Activated naive CD4-positive, alpha-beta T cell treated with anti-CD3 and anti-CD28 coated beads for 36 hours (primary cell): ENCODE measurements at places on chromosomes 2 and 18. TPM values are rescaled to one million over a fixed set of nuclear protein-coding genes. Genes with fewer than 3 reads are reported as not detected.
A peak's percentile ranks its signal among the peaks of the same experiment; 100 is the strongest.

Gene FAM228B
- 3.6 TPM for total RNA-seq

- H3K36me3 ChIP-seq: peaks cover 7% of the 10 kb centered on the region
- peak; percentile 65 for DNase-seq
- peak overlapping the region; percentile 81 for H3K27ac ChIP-seq
- H3K4me1 ChIP-seq: peaks cover 23% of the 10 kb centered on the region
- no peak overlapping the region for H3K4me3 ChIP-seq
- H3K27me3 ChIP-seq: no peaks in the 10 kb centered on the region
Measured at GRCh38 chr18:32049393-32050171, 31.0 kb downstream of the RNF125 start.

DNA sequence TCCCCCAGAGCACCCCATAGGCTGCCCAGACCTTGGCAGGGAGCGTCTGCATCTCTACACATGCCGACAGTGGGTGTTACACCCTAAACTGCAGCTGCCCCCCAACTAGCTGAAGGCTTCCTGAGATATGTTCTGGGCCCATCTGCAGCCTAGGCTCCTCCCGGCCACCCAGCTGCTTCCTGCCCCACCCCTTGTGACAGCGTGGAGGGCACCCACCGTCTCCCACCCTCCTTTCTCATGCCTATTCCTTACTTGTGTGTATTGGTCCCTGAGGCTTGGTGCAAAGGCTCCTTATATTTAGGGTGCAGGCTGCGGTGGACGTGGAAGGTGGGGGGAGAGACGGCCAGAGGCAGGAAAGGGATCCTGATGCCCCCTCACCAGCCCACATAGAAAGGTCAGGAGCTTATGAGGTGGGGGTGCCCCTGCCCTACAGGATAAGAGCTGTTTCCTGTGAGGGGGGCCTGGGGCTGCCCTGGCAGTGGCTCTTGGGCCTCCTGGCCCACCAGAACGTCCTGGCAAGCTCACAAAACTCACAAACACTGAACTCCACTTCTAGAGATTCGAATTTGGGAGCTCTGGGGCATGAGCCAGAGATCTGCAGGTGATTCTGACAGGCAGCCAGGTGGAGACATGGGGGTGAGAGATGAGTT is 7.3 kb upstream of the PROM2 start:
- H3K4me3 ChIP-seq: no peak overlapping the region
- H3K27ac ChIP-seq: no peak overlapping the region
- no peaks in the 10 kb centered on the region for H3K27me3 ChIP-seq
- no peak for DNase-seq
- no peaks in the 10 kb centered on the region for H3K4me1 ChIP-seq
- H3K36me3 ChIP-seq: no peaks in the 10 kb centered on the region

Gene CD226
- total RNA-seq: 19.9 TPM

- H3K27ac ChIP-seq: peak overlapping the region; percentile 85
- no peaks in the 10 kb centered on the region for H3K27me3 ChIP-seq
- no peak overlapping the region for H3K4me3 ChIP-seq
- H3K36me3 ChIP-seq: peaks cover 15% of the 10 kb centered on the region
- H3K4me1 ChIP-seq: peaks cover 93% of the 10 kb centered on the region
- no peak for DNase-seq
Measured at GRCh38 chr2:68762665-68763064, 28.1 kb downstream of the ARHGAP25 start.

DNA sequence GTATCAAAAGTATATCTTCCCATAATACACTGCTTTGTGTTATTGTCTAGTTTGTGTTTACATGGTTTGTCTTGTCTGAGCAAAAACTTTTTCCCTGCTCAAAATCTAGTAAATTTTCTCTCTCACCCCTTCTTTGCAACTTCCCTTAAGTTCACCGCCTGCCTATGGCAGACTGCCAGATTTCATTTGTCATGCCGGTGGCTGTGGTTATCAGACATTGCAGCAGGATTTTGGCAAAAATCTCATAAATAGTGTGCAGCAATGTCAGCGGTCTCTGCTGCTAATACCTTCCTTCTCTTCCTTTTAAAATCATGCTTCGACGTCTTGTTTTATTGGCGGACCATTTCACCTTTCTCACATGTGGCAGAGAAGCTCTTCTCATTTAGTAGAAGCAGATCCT is 45.6 kb upstream of the TMEM178A start:
- H3K36me3 ChIP-seq: no peaks in the 10 kb centered on the region
- peaks cover 20% of the 10 kb centered on the region for H3K27me3 ChIP-seq
- H3K4me3 ChIP-seq: no peak overlapping the region
- DNase-seq: peak; percentile 44

DNA sequence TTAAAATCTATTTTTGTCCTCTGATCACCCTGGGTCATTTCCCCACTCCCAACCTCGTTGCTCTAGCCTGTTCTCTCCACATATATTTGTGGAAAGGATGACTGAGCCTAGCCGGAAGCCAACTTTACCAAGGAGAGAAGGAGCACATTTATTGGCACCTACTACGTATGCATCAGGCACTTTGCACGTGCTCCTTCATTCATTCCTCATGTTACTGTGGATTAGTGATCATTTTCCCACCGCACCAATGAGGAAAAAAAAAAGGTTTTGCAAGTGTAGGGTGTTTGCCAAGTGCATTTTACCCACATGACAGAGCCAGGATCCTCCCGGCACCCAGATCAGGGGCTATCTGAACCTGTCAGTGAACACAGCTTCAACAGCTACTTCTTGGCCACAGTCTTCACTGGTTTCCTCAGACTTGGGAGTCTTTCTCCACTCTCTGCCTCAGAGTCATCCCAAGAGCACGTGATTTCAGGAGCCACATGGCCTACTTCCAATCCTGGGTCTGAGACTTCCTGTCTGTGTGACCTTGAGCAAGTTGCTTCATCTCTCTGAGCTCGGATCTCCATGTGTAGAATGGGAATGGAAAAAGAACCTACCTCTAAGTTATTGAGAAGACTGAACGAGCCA is 1.9 kb upstream of the C1QL2 start:
- peaks cover 35% of the 10 kb centered on the region for H3K27me3 ChIP-seq
- no peak for DNase-seq
- no peak overlapping the region for H3K4me3 ChIP-seq
- H3K27ac ChIP-seq: no peak overlapping the region

DNA sequence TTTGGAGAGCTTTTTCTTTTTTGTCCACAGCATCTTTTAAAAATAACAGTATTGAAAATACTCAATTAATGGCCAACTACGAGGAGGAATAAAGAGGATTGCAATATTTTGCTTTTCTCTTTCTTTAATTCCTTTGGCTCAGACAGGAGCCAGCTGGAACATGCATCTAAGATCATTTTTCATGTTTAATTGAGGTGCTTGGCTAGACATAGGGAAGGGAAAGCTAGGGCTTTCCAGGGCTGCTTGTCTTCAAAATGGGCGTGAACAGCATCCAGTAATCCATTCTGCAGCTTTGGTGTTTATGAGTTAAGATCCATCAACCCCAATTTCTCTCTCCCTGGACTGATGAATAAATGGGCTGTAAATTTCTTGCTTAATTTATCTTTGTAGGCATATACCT is 323.0 kb downstream of the PTPRM start:
- no peaks in the 10 kb centered on the region for H3K36me3 ChIP-seq
- H3K4me3 ChIP-seq: no peak overlapping the region
- DNase-seq: no peak
- H3K4me1 ChIP-seq: no peaks in the 10 kb centered on the region

DNA sequence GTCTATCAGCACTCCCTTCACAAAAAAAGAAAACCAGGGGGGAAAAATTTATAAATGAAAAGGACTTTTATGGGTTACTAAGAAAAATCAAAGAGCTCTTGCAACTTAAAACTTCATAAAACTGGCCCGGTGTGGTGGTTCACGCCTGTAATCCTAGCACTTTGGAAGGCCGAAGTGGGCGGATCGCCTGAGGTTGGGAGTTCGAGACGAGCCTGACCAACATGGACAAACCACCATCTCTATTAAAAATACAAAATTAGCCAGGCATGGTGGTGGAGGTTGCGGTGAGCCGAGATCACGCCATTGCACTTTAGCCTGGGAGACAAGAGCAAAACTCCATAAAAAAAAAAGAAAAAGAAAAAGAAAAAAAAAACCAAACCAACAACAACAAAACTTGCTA is 1.7 kb downstream of the DIPK1C start:
- H3K4me1 ChIP-seq: peaks cover 8% of the 10 kb centered on the region
- H3K27ac ChIP-seq: no peak overlapping the region
- H3K36me3 ChIP-seq: no peaks in the 10 kb centered on the region
- peaks cover 28% of the 10 kb centered on the region for H3K27me3 ChIP-seq
- DNase-seq: no peak
- no peak overlapping the region for H3K4me3 ChIP-seq

- no peak for DNase-seq
- H3K4me1 ChIP-seq: no peaks in the 10 kb centered on the region
- H3K27me3 ChIP-seq: no peaks in the 10 kb centered on the region
- no peak overlapping the region for H3K4me3 ChIP-seq
- peaks cover 2% of the 10 kb centered on the region for H3K36me3 ChIP-seq
- no peak overlapping the region for H3K27ac ChIP-seq
Measured at GRCh38 chr18:10591896-10592295, 66.1 kb downstream of the NAPG start.

DNA sequence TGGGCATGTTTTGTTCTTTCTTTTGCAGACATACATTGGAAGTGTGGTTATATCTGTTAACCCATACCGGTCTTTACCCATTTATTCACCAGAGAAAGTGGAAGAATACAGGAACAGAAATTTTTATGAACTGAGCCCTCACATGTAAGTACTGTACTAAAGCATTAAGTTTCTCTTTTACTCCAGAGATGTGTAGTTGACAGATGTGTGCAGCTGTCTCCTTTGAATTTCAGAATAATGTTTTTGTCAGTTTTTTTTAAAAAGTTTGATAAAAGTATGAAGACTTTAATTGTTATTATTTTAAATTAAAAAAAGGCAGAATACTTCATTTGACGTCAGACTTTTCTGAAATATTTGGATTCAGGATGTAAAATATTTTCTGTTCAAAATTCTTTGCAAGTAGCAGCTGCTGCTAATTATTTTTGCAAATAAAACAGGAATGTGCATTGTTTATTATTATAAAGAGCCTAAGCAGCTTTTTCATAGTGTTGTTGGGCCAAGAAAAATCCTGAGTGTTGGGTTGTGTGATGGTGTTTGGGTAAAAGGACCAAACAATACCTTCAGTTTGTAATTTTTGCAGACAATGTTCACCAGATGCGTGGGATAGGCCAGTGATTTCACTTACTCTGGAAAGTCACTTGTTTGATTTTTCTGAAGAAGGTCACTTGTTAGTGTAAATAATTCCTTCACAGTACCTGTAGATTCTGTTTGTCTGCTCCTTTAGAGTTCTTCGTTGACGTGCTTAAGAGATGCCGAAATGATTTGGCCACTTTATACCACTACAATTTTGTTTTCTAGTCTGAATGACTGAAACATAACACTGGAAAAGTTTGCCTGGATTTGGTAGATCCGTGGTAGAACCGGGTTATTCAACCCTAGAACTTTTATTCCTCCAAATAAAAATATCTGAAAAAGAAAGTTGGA is 51.1 kb downstream of the MYO1B start:
- H3K36me3 ChIP-seq: no peaks in the 10 kb centered on the region
- no peak overlapping the region for H3K27ac ChIP-seq
- DNase-seq: no peak
- H3K4me1 ChIP-seq: no peaks in the 10 kb centered on the region

DNA sequence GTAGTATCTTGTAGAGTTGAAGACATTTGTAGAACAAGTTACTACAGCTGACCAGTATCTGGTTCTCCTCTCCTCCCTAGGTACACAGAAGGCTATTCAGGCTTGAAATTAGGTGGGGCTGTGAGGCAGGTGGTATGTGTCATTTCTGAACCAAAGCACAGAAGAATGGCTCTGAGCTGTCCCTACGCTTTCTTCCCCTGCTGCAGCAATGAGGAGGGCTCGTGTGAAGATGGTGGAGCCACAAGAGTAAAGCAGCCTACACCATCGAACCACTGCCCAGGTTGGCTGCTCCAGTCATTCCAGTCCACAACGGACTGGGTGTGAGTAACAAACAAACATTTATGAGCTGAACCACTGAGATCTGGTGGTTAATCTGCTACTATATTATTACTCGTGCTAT is 148.9 kb downstream of the DTNB start:
- H3K27ac ChIP-seq: peak overlapping the region; percentile 36
- H3K4me3 ChIP-seq: no peak overlapping the region
- DNase-seq: no peak
